ENCODE measurements at places on chromosomes 1 and 21.

DNA sequence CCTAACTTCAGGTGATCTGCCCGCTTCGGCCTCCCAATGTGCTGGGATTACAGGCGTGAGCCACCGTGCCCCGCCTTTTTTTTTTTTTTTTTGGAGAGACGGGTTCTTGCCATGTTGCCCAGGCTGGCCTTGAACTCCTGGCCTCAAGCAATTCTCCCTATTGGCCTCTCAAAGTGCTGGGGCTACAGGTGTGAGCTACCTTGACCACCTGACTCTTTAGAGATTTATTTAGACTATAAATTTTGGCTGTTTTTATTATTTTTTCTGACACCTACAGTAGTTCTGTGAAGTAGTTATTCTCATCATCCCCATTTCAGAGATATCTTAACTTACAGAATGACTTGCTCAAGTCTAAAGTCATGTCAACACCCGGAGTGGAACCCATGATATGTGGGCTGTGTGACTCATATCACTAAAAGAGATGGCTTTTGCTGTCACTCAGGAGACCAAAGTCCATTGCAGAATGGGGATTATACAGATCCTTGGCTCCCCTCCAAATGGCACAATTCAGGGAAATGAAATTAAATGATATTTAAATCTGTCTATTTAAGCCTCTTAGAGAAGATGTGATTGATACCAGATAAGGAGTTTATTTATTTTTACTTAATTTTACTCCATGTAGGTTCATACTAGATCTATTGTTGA lies 93.2 kb downstream of the CTH start:
- no peak for DNase-seq

- DNase-seq, result no peak
Measured at GRCh38 chr21:34132202-34132601, 58.8 kb downstream of the MRPS6 start.

GRCh38 chr1:6581561-6582305 lies 1.9 kb downstream of the ZBTB48 start:
- no peak for DNase-seq

DNA sequence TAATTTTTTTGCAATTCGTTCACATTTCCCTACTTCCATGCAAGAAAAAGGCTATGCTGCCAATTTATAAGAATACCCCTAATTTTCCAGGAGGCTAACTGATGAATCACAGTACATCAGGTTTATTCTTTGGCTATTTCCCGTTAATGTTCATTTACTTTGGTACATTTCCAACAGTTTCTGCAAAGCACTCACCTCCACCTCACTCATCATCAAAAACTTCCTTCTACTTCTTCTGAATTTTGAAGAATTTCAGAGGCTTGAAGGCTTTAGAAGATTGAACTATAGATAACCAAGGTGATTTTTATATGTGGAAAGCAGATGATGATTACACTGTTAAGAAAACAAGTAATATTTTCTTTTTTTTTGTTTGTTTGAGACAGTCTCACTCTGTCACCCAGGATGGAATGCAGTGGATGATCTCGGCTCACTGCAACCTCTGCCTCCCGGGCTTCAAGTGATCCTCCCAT lies 60.5 kb upstream of the HP1BP3 start:
- no peak for DNase-seq

DNA sequence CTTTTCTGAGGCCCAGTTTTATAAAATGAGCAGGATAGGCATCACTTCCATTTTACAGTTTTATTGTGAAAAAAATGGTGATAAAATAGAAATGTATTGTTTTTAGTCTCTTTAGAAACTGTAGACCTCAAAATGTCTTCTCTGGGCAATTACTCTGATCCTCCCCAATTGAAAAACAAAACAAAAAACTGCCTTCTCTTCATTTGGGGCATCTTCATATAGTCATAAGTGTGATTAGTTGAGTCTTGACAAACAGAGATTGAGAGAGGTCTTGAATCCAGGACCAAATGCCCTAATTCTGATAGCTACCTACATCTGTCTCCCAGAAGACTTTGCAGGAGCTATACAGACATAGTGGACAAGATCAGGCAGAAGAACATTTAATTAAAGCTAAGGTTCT lies 62.9 kb downstream of the LRRC8C start:
- DNase-seq, result no peak

DNA sequence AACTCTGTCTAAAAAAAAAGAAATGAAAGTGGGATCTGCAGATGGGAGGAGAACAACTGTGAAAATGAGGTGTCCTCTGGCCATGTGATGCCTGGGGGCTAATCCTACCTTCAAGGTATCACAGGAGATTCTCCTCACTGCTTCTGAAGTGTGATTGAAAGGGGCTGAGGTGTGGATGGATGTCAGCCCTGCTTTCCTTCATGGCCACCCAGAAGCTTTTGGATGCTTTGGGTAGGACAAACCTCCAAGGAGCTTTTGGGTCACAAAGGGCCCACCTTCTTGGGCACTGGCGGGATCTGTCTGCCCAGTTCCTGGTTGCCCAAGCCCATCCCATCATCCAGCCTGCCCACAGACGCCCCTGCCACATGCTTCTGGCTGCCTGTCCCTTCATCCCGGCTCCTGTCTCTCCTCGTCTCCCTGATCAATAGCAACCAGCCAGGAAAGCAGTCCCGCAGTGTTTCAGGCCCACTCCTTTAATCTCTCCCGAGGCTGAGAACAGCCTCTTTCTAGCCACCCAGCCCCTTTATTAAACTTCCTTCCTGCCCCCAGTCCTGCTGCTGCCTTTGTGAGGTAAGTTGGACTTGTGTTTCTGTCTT lies 87.2 kb downstream of the MAN1C1 start:
- no peak for DNase-seq

GRCh38 chr1:160818207-160818937 lies 22.4 kb downstream of the LY9 start:
- DNase-seq, result no peak

DNA sequence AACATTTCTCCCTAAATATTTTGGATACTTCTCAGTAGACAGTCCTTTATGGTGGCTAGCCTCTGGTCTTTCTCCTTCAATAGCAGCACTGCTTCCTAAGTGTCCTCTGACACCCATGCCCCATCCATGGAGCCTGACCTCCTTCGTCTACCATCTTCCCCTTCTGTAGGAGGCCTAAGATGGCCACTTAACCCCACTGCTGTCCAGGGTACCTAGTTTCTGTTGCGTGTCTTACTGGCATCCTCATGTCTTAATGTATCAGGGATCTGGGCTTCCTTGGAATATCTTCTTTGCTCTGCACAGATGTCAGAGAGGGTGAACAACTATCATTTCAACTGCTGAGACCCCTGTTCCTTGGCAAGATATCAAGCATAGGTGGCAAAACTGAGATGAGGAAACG lies 5.4 kb upstream of the KIRREL1 start:
- DNase-seq, result no peak

DNA sequence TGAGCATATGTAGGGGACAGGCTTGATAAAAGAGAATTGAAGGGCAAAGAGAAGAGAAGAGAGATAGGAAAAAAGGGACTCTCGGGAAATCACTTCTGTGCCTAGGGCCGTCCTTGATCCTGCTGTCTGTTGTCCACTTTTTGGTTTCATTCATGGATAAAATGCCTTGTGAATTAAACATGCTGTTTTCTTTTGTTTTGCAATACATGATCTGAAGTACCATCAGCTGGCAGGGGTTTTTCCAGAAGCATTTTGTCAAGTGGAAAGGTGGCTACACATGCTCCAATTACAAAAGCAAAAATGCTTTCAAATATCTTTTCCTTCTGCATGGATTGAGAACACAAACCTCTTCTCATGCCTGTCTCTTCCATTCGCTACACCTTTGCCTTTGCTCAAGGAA lies 361.7 kb downstream of the PDE4B start:
- DNase-seq, result no peak

DNA sequence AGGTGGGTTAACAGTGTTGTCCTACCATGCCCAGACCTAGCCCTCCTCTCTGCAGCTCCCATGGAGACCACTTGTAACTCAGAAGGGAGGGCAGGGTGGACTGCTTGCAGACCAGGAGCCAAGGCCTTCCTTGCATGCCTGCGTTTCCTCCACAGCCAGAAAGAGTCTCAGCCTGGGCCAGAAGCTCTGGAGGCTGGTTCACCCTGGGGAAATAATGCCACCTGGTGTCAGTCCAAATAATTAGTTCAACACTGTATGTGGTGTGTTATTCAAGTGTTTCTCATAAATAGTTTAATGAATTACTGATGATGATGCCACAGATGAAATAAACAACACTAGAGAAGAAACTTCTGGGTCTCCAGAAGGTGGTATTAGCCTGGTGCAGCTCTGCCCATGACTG lies 16.9 kb upstream of the VANGL1 start:
- no peak for DNase-seq

DNA sequence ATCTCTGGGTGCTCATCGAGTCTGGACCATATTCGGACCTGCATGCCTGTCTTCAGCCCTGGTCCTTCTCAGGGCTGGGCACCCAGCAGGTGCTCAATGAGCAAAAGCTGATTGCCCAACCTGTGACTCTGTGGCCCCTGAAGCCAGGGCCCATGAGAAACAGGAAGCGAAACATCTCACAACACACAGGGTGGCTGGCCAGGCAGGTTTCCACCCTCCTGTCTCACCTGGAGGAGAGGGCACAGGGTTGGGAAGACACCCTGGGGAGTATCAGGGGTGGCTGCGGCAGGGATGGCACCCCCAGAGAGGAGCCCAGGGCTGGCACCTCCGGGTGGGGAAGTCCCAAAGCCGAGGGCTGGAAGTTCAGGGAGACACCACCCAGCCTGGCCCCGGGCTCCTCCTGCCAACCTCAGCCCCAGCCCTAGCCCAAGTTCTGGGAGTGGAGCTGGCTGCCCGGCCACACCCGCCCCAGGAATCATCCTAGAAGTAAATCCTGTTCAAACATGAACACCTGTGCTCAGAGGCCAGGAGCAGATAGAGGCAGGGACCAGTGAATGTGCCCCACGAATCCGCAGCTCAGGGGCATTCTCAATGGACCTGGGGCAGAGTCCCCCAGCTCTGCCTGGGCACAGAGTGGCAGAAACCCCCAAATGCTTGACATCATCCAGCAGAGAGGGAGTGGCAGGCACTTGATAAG lies 54.6 kb downstream of the RAP1GAP start:
- no peak for DNase-seq

- DNase-seq, result no peak
Measured at GRCh38 chr1:172344444-172344843, 76.0 kb upstream of the C1orf105 start.

DNA sequence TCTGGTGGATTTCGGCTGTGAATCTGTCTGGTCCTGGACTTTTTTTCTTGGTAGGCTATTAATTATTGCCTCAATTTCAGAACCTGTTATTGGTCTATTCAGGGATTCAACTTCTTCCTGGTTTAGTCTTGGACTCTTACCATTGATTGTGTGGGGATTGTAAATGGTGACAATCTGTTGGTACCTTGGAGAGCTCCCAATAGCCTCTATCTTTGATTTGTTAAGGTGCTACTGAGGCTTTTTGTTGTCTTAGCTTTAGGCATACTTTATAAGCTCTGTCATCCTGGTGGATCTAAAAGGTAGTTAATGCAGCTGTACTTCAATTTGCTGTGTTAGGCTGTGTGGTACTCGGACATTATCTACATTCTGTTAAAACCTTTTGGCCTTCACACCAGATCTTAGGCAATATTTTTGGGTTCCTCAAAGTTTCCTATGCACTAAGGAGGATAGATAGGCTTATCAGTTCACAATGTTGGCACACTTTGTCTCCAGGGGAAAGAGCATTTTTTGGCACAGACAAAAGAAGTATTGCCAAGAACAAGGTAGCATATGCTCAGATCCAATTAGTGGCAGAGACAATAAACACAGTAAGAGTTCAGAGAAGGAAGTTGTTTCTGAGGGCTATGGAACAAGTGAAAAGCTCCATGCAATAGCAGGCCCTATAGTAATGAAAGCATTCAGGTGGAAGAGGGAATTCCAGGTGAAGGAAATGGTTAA lies 230.4 kb downstream of the PDE4B start:
- DNase-seq, result no peak

- no peak for DNase-seq
Measured at GRCh38 chr1:9593492-9594465, 5.1 kb downstream of the TMEM201 start.

DNA sequence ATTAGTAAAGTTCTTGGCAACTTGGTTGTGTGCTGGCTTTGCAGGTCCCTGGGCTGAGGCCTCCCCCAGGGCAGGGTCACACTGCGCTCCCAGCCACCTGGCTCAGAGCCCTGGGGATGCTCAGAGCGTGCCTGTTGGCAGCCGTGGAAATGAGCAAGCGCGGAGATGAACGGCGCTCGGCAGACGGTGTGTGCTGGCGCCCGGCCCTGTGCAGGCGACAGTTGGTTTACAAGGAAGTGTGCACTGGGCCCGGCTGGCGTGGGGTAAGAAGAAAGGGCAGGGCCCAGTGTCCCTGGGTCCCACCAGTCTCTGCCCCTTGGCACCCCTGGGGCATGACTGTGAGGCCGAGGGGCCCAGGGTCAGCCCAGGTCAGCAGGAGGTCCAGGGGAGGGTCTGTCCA lies 25.7 kb upstream of the PEX10 start:
- DNase-seq, result no peak

- DNase-seq, result no peak
Measured at GRCh38 chr1:38546636-38547035, 312.9 kb downstream of the RRAGC start.

GRCh38 chr21:9730866-9731265 lies 790.5 kb upstream of the TPTE start:
- DNase-seq, result no peak

DNA sequence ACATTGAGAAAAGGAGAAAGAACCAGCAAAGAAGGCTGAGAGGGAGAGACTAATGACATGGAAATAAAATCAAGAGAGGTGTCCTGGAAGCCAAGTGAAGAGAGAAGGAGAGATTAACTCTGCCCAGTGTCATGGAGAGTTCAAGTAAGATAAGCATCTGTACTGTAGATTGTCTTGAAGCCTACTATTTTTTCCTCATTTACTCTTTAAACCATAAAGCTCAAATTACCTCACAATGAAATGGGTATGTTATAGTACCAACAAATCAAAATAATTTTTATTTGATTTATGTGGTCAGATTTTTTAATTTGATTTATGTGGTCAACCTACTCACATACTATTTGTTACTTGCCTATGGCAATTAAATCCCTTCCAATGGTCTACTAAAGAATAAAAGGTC lies 5.2 kb upstream of the PALMD start:
- DNase-seq, result no peak

GRCh38 chr1:236141447-236142252 lies 689 bp upstream of the GPR137B start:
- no peak for DNase-seq

- no peak for DNase-seq
Measured at GRCh38 chr1:3772715-3773571, at the start of gene SMIM1. Gene SMIM1, plus strand, starts transcription at chr1:3772749. Its CDS starts 2,625 bp downstream, at chr1:3775374.

DNA sequence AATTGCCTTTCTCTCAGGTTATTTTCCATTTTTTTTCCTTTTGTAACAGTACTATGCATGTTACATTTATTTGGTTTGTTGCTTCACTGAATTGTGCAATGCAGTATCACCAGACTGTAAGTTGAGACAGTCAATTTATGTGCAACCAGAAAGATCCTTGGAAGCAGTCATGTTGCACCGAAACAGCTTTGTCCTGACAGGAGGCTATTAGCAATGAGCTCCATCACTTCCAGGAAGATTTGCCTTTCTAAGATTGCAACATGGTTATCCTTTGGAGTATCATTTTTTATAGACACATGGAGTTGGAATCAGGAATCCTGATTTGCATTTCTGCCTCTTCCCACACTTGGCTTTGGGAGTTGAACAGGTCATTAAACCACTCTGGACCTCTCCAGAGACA lies 84.5 kb upstream of the ST6GALNAC5 start:
- no peak for DNase-seq

GRCh38 chr1:31891280-31891679 lies 46.9 kb downstream of the PTP4A2 start:
- no peak for DNase-seq

GRCh38 chr1:6027591-6027990 lies 18.1 kb upstream of the KCNAB2 start:
- no peak for DNase-seq

All from T-helper 17 cell (primary cell).